ENCODE measurements at places on chromosomes 16 and 17.
A peak's percentile ranks its signal among the peaks of the same experiment; 100 is the strongest.

DNA sequence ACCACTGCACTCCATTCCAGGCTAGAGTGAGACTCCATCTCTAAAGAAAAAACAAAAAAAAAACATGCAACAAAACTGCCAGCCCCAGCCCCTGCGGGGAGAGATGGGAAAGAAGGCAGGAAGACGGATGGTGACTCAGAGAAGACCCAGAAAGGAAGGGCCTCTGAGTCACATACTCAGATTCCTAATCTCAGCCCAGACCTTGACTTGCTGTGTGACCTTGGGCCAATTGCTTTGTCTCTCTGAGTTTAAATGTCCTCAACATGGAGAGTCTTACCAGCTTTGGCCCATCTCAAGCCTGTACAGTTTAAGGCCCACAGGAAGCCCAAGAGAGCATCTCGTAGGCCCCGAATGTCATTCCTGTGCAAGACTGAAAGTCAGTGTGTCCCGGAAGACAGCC, 86.5 kb upstream of the LHX1 start:
- DNase-seq: peak; percentile 76

- DNase-seq: no peak
Measured at GRCh38 chr16:27681681-27682080, 131.7 kb downstream of the KATNIP start.

GRCh38 chr17:76497979-76498875, 3.0 kb downstream of the RHBDF2 start:
- peak; percentile 83 for DNase-seq

- DNase-seq: no peak
Measured at GRCh38 chr17:40936976-40937375, 470 bp downstream of the KRT23 start.

DNA sequence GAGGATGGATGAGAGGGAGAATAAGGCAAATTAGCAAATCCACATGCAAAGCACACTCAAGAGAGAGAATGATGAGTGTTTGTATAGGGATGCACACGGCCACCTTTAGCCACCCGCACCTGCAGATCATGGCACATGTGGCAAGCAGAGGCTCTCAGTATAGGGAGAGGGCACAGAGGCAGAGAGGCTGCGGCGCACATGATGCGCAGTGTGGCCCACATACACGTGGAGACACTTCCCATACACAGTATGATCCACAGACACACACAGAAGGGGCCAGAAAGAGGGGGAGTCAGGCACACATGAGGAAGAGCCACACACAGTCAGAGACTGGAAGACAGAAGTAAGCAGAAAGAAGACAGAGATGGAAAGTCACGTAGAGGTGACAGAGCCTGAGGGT, 6.5 kb upstream of the CHD3 start:
- no peak for DNase-seq

- DNase-seq: peak; percentile 93
Measured at GRCh38 chr17:31074772-31075555, 19.8 kb upstream of the NF1 start.
